Smooth muscle cell of the coronary artery (primary cell): ENCODE measurements at places on chromosomes 5 and 9. TPM values are rescaled to one million over a fixed set of nuclear protein-coding genes. Genes with fewer than 3 reads are reported as not detected.

KIF2A gene
- total RNA-seq = 33.2 and 45.3 TPM in 2 replicates

SWI5 gene
- 35.1 and 64.4 TPM in 2 replicates for total RNA-seq

NDUFS4 gene
- total RNA-seq = 111 and 135 TPM in 2 replicates

CKS2 gene
- total RNA-seq = 45.9 and 50.5 TPM in 2 replicates

C9orf153 gene
- total RNA-seq = 0.08 and 0.12 TPM in 2 replicates

PROB1 gene
- 0.35 and 0.38 TPM in 2 replicates for total RNA-seq

NEUROG1 gene
- total RNA-seq = not detected in 2 replicates

QSOX2 gene
- 3.3 and 7.9 TPM in 2 replicates for total RNA-seq

POU5F2 gene
- 0.45 and 0.47 TPM in 2 replicates for total RNA-seq

NPM1 gene
- 1,164 and 1,309 TPM in 2 replicates for total RNA-seq

OR1Q1 gene
- total RNA-seq = 0.08 and 1.2 TPM in 2 replicates

PLCXD3 gene
- 0.15 and 2.5 TPM in 2 replicates for total RNA-seq

OSTF1 gene
- 40.1 and 57.2 TPM in 2 replicates for total RNA-seq

LOX gene
- total RNA-seq = 77.0 and 89.1 TPM in 2 replicates

PCDHGA9 gene
- 1.7 and 2.8 TPM in 2 replicates for total RNA-seq

GABRA6 gene
- not detected in 2 replicates for total RNA-seq

KCNV2 gene
- not detected in 2 replicates for total RNA-seq

C5orf34 gene
- 2.5 and 3.3 TPM in 2 replicates for total RNA-seq

LRRTM2 gene
- total RNA-seq = under 0.01 and 0.12 TPM in 2 replicates

REEP5 gene
- 54.3 and 84.1 TPM in 2 replicates for total RNA-seq

ADAMTS13 gene
- total RNA-seq = 1.8 and 3.5 TPM in 2 replicates

ANKRD18B gene
- 0.83 TPM in 1 of 2 replicates, not detected in the other for total RNA-seq

ARSK gene
- total RNA-seq = 4.2 and 16.0 TPM in 2 replicates

CYSRT1 gene
- 0.12 and 0.30 TPM in 2 replicates for total RNA-seq

CCNJL gene
- total RNA-seq = 0.23 and 1.6 TPM in 2 replicates

SLC24A2 gene
- total RNA-seq = 0.12 TPM in 1 of 2 replicates, not detected in the other

B4GALT1 gene
- total RNA-seq = 10.4 and 37.4 TPM in 2 replicates

GNE gene
- 18.1 and 25.9 TPM in 2 replicates for total RNA-seq

NR6A1 gene
- 0.35 and 0.45 TPM in 2 replicates for total RNA-seq

PPP1R2B gene
- 0.12 and 0.23 TPM in 2 replicates for total RNA-seq

NDUFA8 gene
- 27.5 and 45.0 TPM in 2 replicates for total RNA-seq

TIMD4 gene
- total RNA-seq = not detected in 2 replicates

JAKMIP2 gene
- total RNA-seq = 0.15 TPM in 1 of 2 replicates, not detected in the other

GBGT1 gene
- 3.5 and 7.7 TPM in 2 replicates for total RNA-seq

SKP1 gene
- 199 and 288 TPM in 2 replicates for total RNA-seq

PCDHA4 gene
- 0.23 and 0.82 TPM in 2 replicates for total RNA-seq

C1QTNF3 gene
- total RNA-seq = 0.60 and 1.1 TPM in 2 replicates

FBP2 gene
- not detected in 2 replicates for total RNA-seq

TAS2R1 gene
- not detected in 2 replicates for total RNA-seq

EPB41L4A gene
- 0.35 and 3.7 TPM in 2 replicates for total RNA-seq

RASEF gene
- total RNA-seq = 0.30 and 0.70 TPM in 2 replicates

PPP6C gene
- 5.9 and 9.5 TPM in 2 replicates for total RNA-seq

C5orf52 gene
- total RNA-seq = not detected in 2 replicates

INSL4 gene
- not detected in 2 replicates for total RNA-seq
